Islet precursor cell (in vitro differentiated cells): ENCODE measurements at places on chromosomes 13 and 19.

DNA sequence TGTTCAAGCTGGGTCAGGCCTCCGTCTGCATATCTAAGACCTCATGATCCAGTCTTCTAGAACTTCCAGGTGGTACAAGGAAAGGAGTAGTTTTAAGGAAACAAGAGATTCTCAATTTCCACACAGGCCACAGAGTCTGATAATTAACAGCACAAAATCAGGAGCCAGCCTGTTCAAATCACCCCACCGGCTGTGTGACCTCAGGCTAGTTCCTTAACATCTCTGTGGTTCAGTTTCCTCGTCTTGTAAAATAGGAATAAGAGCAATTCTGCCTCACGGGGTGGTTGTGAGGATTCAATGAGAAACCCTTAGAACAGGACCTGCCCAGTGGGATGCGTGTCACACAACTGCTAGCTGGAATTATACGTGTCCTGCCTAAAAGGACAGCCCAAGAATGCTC lies 25.6 kb downstream of the FCGBP start:
- DNase-seq = no peak

GRCh38 chr13:109577191-109577700 lies 209.1 kb downstream of the IRS2 start:
- DNase-seq = no peak

DNA sequence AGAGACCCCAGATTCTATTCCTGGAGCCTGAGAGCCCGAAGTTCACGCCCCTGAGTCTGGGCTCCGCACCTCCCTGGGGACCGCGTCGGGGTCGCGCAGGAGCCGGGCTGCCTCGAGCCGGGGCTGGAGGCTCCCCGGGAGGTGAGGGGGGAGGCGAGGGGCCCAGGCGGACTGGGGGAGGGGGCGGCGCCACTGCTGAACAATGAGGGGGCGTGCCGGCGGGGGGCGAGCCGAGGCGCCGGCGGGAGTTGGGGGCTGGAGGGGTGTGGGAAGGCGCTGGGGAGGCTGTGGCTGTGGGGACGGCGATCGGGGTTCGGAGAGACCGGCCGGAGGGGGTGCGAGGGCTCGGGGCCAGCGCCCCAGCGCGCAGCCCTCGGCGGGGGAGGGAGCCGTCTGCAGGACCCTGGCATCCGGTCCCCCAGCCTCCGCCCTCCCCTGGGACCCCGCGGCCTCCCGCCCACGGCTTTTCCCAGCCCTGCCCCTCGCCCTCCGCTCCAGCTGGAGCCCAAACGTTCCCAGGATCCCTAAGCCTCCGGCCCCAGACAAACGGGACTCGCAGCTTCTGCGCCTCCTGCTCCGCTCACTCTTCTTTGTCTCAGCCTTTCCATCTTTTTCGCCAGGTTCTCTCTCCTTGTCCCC lies 922 bp downstream of the PLEKHG2 start:
- peak; percentile 70 for DNase-seq

DNA sequence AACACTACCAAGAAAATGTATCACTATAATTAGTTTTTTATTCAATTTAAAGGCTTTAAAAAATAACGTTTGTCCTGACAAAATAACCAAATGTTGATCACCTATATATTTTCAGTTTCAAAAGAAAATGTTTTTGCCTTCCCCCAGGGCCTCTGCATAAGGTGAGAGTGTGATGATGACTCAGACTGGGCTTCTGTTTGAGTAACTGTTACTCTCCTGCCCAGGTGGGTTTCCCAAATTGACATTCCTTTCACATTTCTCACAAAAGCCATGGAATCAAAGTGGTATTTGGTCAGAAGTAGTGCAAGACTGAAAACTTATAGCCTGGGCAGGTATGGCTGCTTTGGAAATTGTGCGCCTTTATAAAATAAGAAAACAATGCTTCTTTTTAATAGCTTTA lies 180.6 kb downstream of the COG6 start:
- peak; percentile 78 for DNase-seq

GRCh38 chr13:47109028-47109427 lies 212.2 kb upstream of the HTR2A start:
- DNase-seq = peak; percentile 58

GRCh38 chr13:34247596-34247995 lies 429.6 kb downstream of the RFC3 start:
- no peak for DNase-seq

DNA sequence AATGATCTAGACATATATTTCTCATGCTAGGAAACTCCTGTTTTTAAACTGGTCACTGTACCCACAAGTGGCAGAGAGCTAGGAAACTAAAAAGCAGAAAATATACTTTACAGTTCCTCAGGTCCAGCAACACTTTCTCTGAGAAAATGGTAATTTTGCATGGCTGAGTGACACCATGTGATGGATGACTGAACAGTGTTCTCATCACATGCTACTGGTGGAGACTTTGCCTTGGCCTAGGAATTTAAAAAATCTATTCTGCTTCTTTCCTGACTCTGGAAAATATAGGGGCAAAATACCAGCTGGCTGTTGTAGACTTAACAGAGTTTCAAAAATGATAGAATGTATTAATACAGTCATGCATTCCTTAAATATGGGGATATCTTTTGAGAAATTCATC lies 50.0 kb downstream of the LATS2 start:
- peak; percentile 12 for DNase-seq

- no peak for DNase-seq
Observed at GRCh38 chr13:79295906-79296706, 109.9 kb downstream of the RBM26 start.

DNA sequence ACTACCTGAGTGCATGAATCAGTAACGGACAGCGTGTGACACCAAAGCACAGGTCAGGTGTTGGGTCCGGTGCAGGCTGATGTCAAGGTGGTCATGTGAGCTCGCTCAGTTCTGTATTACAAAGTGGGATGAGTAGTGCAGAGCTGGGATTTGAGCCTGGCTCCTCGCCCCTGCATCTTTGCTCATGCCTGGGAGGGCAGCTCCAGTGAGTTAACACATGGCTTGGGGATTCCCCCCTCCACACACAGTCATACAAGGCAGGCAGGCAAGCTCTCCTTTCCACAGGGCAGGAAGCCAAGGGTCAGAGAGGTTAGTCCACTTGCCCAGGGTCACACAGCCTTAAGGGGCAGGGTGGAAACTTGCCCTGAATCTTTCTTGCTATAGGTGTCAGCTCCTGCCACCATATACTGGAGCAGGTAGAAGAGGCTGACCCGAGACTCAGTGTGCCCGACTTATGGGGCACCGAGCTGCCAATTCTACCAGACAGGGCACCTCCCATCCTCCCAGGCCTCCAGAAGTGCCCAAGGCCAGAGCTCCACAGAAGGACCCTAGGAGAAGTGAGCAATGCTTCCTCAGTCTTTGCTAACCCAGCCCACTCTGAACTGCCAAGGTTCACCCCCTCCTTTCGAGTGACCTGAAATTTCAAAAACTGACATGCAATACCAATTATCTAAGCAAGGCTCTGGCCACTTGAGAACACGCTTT lies 35.4 kb downstream of the ZNF787 start:
- DNase-seq = no peak

DNA sequence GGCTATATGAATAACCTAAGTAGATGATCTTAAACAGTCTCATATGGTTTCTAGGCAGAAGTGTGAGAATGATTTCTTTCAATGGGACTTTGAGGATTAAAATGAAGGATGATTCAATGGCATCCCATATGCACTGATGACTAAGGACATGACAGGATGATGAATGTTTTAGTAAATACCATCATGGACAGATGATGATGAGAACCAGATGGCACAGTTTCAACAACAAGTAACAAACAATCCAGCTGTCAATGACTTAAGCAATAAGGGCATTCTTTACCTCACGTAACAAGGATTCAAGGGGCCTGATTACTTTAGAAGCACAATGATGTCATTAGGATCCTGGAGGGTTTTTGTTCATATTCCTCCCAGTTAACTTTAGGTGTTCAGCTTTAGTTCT lies 2678.4 kb downstream of the PCDH9 start:
- DNase-seq = no peak

- no peak for DNase-seq
Observed at GRCh38 chr13:32314271-32315237, 609 bp downstream of the ZAR1L start.

DNA sequence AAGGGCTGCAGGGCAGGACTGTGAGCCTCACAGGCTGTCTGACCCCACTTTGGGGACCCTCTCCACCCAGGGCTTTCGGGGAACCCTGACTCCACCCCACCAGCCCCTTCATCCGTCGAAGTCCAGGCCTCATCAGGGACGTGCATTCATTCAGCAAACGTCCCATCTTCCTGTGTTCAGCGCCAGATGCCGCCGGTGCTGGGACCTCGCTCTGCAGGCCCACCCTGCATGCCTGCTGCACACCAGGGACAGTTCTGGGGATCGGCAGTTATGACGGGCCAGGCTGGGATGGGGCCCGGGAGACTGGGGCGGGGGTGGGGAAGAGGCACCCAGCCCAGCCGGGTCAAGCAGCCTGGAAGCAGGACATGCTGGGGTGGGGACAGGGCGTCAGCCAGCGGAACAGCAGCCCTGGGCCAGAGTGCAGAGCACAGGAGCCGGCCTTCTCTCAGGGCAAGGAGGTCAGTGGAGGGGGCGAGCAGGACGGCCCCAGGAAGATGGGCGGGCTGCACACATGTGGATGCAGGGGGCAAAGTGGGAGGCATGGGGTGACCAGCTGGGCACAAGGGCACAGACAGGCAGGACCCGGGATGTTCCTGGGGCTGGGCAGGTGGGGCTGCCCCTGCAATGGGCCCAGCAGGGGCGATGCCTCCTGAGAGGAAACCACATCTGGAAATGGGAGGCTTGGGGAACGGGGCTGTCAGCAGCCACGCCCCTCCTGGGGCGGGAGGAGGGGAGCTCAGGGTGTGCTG lies 5.1 kb downstream of the GAMT start:
- no peak for DNase-seq

- no peak for DNase-seq
Observed at GRCh38 chr13:111326981-111327642, 6.7 kb downstream of the TEX29 start.

- DNase-seq = no peak
Observed at GRCh38 chr19:38686530-38686888, 39.1 kb downstream of the ACTN4 start.

- no peak for DNase-seq
Observed at GRCh38 chr13:107865643-107866031, 349.7 kb downstream of the LIG4 start.

- DNase-seq = no peak
Observed at GRCh38 chr13:52432456-52432855, 18.0 kb downstream of the VPS36 start.

- DNase-seq = no peak
Observed at GRCh38 chr13:73035660-73036059, 23.1 kb upstream of the KLF5 start.

DNA sequence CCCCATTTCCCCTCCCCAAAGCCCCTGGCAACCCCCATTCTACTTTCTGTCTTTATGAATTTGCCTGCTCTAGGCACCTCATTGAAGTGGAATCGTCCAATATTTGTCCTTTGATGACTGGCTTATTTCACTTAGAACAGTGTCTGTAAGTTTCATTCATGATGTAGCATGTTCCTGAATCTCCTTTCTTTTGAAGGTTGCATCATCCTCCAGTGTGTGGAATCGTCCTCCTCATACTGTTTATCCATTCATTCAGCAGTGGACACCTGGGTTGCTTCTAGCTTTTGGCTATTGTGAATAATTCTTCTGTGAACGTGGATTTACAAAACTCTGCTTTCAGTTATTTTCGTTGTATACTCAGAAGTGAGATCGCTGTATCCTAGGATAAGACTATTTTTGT lies 161.2 kb upstream of the RNF113B start:
- DNase-seq = no peak

DNA sequence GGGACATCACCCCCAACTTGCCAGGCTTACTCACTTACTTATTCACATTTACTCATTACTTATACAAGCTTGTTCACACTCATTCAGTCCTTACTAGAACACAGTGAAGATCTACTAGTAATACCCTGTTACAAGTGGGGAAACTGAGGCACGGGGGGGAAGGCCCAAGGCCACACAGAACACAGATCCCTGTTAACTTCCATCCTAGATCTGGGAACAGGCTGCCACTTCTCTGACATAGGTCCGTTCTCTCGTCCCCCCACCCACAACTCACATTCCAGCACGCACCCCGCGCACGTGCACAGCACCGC lies 1.5 kb upstream of the NRTN start:
- no peak for DNase-seq

GRCh38 chr19:55300886-55301458 lies 17.2 kb downstream of the BRSK1 start:
- no peak for DNase-seq

DNA sequence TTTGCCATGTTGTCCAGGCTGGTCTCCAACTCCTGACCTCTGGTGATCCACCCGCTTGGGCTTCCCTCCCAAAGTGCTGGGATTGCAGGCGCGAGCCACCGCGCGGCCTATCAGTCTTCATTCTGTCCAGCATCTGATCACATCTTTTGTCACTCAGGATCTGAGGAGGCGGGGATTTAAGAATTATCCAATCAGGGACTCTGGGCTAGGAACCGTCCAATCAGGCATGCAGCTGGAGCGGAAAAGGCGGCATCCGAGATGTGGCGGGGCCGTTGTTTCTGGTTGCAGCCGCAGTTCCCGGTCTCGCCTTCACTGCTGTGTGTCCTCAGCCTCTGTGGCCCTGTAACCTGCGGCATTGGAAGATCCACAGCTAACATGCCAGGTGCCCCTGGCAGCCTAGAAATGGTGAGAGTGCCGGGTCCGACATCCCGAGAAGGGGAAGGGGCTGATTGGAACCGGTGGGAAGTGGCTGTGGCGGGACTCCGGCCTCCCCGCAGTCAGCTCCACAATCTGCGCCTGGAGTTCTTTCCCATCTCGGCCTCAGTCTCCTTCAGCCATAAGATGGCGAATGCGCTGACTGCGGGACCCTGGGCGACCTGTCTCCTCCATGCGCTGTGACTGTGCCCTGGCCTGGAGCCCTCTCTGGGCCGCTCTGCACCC lies at the start of gene ZNF729:
ZNF729 (plus strand) TSS at position 291 of the 660 bp plus-strand sequence; CDS start at position 376, 85 bp downstream.
- no peak for DNase-seq

DNA sequence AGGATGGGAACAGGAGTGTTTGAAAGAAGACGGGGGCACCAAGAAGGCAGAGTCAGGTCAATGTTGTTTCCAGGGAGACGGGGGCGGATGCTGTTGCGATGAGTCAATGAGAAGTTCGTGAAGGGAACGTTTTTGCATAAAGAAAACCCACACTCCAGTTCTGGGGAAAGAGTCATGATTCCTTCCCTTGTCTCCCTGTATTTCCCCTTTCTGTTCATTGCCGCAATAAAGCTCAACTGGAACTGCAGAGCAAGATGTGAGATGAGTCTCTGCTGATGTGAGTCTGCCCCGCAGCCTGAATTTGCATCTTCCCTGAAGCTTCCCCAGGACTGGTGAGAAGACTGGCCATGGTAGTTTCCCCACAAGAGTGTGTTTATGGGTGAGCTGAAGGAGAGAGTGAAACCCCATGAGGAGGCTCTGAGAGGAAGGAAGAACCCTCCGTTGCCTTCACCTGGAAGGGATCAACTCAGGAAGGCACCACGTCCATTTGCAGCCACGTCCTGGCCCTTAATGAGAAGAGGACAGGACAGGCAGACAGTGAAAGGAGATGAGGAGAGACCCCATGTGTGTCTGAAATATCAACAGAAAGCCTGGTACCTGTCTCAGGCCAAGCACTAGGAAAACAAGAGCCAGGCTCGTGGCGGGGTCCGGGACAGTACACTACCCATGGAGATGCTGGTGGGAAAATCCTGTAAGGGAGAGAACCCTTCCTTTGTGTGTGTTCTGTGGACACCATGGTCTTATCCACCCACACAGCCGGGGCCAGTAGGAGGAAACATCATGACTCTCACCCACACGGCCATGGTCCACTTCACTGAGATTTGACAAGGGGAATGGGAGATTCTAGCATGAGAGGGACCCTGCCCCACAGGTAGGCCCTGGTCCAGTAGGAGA lies 13.7 kb downstream of the LILRA1 start:
- no peak for DNase-seq
